ENCODE measurements at places on chromosomes 12 and 14. TPM values are rescaled to one million over a fixed set of nuclear protein-coding genes. Genes with fewer than 3 reads are reported as not detected.

- peak; percentile 41 for DNase-seq
These were observed 187.7 kb upstream of the ATXN7L3B start for GRCh38 chr12:74349925-74350324.

- no peak for DNase-seq
These were observed 101.2 kb downstream of the PEBP1 start for GRCh38 chr12:118237052-118237665.

GRCh38 chr14:74888164-74889158 lies 6.7 kb downstream of the DLST start:
- peak; percentile 30 for DNase-seq

- no peak for DNase-seq
These were observed 208.3 kb downstream of the GXYLT1 start for GRCh38 chr12:41936333-41936732.

DNA sequence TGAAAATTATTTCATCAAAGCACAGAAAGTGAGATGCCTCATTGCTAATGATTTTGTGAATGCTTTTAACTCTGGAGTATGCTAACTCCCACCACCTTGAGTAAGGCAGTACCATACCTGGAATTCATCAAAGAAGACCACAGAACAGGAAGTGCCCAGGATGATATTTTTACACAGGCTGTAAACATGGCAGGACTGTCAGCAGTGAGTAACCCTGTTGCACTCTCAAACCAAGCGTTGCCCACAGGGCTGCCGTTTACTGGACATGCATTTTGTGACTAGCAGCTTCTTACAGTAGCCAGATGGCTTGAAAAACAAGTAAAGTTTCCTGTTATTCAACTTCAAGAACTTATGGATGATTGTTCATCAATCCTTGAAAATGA lies 42.4 kb downstream of the RALGAPA1 start:
- no peak for DNase-seq

DNA sequence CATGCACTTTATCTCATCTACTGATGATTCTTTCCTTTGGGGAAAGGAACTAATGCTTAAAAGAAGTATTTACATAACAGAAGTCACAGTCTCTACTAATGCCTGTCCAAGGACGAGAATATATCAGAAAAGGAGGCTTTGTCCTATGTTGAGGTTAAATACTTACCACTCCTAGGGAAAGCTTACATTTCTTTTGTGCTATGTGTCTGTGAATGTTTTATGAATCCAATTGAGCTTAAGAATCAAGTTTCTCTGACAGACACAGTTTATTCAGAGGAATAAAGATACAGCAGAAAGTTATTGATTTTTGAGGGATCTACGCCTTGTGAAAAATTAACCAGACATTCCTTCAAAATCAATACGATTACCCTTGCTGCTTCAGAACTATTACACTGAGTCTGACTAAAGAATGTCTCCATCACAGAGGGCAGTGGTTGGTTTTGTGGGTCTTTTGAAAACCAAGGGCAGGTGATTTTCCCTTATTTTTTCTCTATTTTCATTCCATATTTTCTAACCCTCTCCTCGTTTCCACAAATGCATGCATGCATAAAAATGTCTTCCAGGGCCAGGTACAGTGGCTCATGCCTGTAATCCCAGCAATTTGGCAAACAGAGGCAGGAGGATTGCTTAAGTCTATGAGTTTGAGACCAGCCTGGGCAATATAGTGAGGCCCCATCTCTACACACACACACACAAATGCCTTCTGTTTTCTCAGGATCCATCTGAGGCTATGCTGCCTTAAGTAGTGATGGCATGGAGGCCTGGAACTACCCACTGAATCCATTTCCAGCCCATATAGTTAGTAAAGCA lies 1095.1 kb downstream of the GALC start:
- no peak for DNase-seq

- no peak for DNase-seq
These were observed 525.2 kb downstream of the GLT1D1 start for GRCh38 chr12:129378496-129378895.

GLIPR1L1 gene
- not detected for total RNA-seq

PRORP gene
- total RNA-seq: 54.4 TPM
